Stimulated activated CD4-positive, alpha-beta T cell treated with anti-CD3 and anti-CD28 coated beads, Interleukin-15, amount 100 ng/mL, for 1 hour (primary cell): ENCODE measurements at places on chromosomes 4 and X.

- no peak for DNase-seq
These were observed 33.2 kb downstream of the HMX1 start for GRCh38 chr4:8838296-8838960.

DNA sequence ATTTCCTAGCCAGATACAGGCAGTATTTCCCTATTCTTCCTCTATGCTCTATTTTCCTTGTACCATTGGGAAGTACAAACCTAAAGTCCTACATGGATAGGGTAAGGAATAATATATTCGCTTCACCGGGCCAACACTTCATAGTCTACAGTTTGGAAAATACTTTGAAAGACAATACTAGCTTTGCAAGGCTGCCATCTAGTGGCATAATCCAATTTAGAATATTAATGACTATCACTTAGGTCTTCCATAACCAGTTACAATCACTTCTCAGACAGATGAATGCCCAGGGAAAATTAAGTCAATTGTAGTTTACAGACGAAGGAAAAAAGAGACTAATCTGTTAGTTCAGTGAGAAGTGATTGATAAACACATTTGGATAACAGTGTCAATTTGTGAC lies 141.0 kb upstream of the FAM47C start:
- DNase-seq = no peak

DNA sequence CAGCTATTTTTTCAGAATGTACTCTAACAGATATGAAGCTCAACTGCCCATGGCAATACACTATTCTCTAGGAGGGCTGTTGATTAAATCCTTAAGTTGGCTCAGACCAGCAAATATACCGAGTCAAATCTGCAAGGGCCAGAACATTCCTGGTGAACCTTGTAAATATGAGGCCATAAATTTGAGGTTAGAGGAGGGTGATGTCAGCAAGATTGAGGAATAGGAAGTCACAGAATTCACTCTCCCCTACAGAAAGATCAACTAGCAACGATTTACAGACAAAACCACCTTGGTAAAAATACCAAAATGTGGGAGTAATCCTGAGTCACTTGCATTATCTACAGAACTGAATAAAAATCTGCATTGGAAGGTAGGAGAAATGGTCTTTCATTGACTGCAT lies 399.3 kb downstream of the GPM6A start:
- no peak for DNase-seq

GRCh38 chr4:159366966-159367780 lies 264.3 kb downstream of the RAPGEF2 start:
- no peak for DNase-seq
